ENCODE measurements at places on chromosomes 4 and X. TPM values are rescaled to one million over a fixed set of nuclear protein-coding genes. Genes with fewer than 3 reads are reported as not detected.

DNA sequence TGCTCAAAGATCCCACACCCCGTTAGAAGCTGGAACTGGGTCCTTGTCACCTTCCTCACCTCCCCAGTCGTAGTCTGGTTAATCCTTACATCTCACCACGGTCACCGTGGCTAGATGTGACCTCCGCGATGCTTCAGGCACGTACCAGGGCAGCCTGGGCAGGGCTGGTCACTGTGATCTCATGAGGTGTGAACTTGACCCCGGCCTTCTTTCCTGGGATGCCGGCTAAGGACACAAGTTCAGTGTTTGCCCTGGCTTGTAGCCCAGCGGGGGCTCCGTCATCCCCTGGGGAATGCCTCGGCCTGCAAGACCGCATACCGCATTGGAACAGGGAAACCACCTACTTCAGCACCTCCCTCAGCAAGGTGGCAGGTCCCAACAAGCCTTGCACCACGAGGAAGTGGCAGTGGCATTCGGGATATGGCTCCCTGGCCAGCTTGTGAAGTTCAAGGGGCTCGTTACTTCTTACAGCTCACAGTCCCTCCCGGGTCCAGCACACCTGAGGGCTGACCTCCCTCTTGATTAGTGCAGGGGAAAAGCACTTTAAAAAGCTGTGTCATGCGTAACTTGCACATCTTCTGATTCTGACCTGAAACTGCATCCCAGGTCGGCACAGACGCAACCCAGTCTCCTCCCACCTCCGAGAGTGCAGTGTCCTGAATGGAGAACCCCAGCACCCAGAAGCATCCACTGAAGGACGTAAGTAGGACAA, 25.9 kb downstream of the NOP14 start:
- H3K4me3 ChIP-seq, result peak overlapping the region; percentile 90
- peaks cover 4% of the 10 kb centered on the region for H3K27me3 ChIP-seq
- no peak overlapping the region for H3K27ac ChIP-seq

DNA sequence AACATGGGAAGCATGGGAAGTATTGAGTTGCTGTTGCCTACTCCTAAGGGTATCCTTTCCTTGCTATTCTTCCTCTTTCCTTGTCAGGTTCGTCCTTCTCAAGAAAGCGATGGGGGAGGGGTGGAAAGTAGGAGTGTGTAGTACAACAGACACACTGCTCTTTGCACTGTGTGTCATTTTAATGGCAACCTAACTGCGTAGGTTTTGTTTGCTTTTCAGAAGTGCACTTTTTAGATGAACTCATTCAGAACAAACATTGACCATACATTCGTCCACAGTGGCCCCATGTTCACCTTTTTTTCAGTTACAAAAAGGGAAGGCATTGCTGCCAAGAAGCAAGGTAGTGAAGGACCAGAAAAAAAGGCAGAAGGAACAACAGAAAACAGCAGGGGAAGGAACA, 10.2 kb upstream of the YIPF6 start:
- DNase-seq, result no peak
- H3K4me3 ChIP-seq, result no peak overlapping the region
- peaks cover 12% of the 10 kb centered on the region for H3K27me3 ChIP-seq
- H3K4me1 ChIP-seq, result no peaks in the 10 kb centered on the region
- no peaks in the 10 kb centered on the region for H3K36me3 ChIP-seq

DNA sequence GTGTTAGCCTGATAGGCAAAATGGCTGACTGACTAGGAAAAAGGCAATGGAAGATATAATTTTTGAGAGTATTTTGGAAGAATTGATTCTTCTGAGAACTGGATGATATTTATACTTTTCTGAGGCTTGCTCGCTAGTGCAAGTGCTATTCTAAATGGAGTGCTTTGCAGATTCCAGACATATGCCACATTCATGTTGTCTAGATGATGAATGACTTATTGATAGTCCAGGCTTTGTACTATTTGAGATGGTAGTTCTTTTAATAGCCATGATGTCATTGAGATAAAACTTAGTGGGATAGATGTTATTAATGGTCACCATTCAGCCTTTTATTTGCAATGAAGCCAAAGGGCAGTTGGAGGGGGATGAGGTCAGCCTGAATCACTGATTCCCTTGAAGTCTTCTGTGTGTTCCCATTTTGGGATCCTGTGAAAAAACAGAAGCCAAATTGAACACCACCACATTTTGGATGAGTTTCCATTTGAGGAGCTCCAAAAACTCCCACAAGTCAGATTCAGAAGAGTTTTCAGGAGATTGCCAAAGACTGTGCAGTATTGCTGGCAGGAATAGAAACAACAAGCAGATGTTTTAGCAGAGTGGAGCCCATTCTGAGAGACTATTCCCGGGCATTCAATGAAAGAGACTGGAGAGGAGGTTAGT, 184.1 kb downstream of the IL1RAPL2 start:
- peak overlapping the region; percentile 62 for H3K4me3 ChIP-seq
- H3K27ac ChIP-seq, result peak overlapping the region; percentile 92
- peaks cover 1% of the 10 kb centered on the region for H3K36me3 ChIP-seq
- peaks cover 30% of the 10 kb centered on the region for H3K4me1 ChIP-seq
- DNase-seq, result no peak

- H3K27ac ChIP-seq, result no peak overlapping the region
- H3K4me1 ChIP-seq, result no peaks in the 10 kb centered on the region
- H3K36me3 ChIP-seq, result no peaks in the 10 kb centered on the region
- no peaks in the 10 kb centered on the region for H3K27me3 ChIP-seq
- DNase-seq, result no peak
- no peak overlapping the region for H3K4me3 ChIP-seq
Observed at GRCh38 chrX:69807400-69807799, 191.5 kb downstream of the EDA start.

- no peak overlapping the region for H3K27ac ChIP-seq
- no peaks in the 10 kb centered on the region for H3K27me3 ChIP-seq
- H3K36me3 ChIP-seq, result peaks cover 3% of the 10 kb centered on the region
- no peaks in the 10 kb centered on the region for H3K4me1 ChIP-seq
- no peak overlapping the region for H3K4me3 ChIP-seq
Observed at GRCh38 chrX:102835504-102836146, 101.4 kb upstream of the RAB40AL start.

- no peaks in the 10 kb centered on the region for H3K36me3 ChIP-seq
- H3K27me3 ChIP-seq, result no peaks in the 10 kb centered on the region
- H3K27ac ChIP-seq, result no peak overlapping the region
- peaks cover 6% of the 10 kb centered on the region for H3K4me1 ChIP-seq
Observed at GRCh38 chr4:67765401-67765800, 11.2 kb upstream of the GNRHR start.

- H3K36me3 ChIP-seq, result peaks cover 4% of the 10 kb centered on the region
- H3K4me3 ChIP-seq, result peak overlapping the region; percentile 91
- H3K27ac ChIP-seq, result no peak overlapping the region
- H3K27me3 ChIP-seq, result peaks cover 69% of the 10 kb centered on the region
- DNase-seq, result peak; percentile 24
Observed at GRCh38 chrX:11666164-11666563, 444 bp upstream of the ARHGAP6 start.

GRCh38 chr4:156676116-156676851, 295.3 kb downstream of the PDGFC start:
- no peak for DNase-seq
- H3K27ac ChIP-seq, result no peak overlapping the region
- no peaks in the 10 kb centered on the region for H3K27me3 ChIP-seq

DNA sequence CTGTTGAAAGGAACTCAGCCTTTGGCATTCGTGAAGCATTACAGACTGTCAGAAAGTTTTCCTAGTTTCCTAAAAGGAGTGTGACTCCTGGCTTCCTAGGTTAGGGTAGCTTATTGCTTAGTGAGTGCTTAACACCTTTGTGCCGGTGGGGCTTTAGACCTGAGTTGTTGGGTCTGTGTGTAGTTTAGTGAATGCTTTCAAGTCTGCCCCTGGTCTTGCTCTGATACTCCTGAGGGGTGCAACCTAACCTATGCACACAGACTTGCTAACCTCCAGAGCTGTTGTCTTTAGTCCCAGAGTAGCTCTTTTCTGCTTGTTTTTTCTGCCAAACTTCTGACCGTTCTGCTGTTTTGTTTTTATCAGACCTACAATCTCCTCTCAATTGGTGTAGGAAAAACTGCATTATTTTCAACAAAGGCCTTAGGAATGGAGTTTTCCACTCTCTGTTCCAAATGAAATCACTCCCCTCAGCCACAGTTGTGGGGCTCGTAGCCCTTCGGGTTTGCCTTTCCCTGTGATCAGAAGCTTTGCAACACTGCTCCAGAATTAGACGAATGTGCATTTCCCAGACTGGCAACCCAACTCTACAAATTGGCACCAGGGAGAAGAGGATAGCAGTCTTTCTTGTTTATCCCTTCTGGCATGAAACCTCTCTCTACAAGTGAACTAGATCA, 1399.1 kb upstream of the PCDH7 start:
- H3K4me3 ChIP-seq, result no peak overlapping the region
- H3K27me3 ChIP-seq, result no peaks in the 10 kb centered on the region
- DNase-seq, result no peak
- no peaks in the 10 kb centered on the region for H3K36me3 ChIP-seq
- H3K4me1 ChIP-seq, result no peaks in the 10 kb centered on the region

DNA sequence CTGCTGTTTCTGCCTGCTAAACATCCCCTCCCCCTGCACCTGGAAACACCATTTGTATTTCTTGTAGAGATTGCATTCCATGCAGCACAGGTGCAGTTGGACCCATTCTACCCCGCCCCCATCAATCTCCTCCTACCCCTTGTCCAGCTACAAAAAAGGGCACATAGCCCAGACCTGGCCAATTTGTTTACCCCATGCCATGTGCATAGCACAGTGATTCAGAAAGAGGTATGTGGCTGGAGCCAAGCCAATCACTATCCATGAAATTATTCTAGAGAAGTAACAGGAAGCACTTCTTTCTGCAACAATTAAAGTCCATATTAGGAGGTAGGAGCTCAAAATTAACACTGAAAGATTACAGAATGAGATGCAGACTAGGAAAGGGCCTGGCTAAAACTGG, 20.2 kb upstream of the TMEM184C start:
- H3K4me3 ChIP-seq, result no peak overlapping the region
- DNase-seq, result no peak
- no peak overlapping the region for H3K27ac ChIP-seq
- no peaks in the 10 kb centered on the region for H3K27me3 ChIP-seq
- H3K4me1 ChIP-seq, result no peaks in the 10 kb centered on the region
- no peaks in the 10 kb centered on the region for H3K36me3 ChIP-seq

GRCh38 chr4:151202851-151203455, 74.0 kb upstream of the PRSS48 start:
- H3K4me1 ChIP-seq, result peaks cover 58% of the 10 kb centered on the region
- no peak for DNase-seq
- no peak overlapping the region for H3K4me3 ChIP-seq
- H3K27ac ChIP-seq, result no peak overlapping the region
- no peaks in the 10 kb centered on the region for H3K36me3 ChIP-seq

GRCh38 chr4:34289489-34289888, 1954.8 kb downstream of the ARAP2 start:
- no peaks in the 10 kb centered on the region for H3K4me1 ChIP-seq
- H3K36me3 ChIP-seq, result no peaks in the 10 kb centered on the region
- H3K4me3 ChIP-seq, result no peak overlapping the region
- DNase-seq, result no peak

- H3K36me3 ChIP-seq, result no peaks in the 10 kb centered on the region
- no peak overlapping the region for H3K4me3 ChIP-seq
- H3K27me3 ChIP-seq, result no peaks in the 10 kb centered on the region
Observed at GRCh38 chr4:112109360-112110058, 35.7 kb upstream of the FAM241A start.

- no peak for DNase-seq
- no peak overlapping the region for H3K4me3 ChIP-seq
- H3K27me3 ChIP-seq, result no peaks in the 10 kb centered on the region
Observed at GRCh38 chr4:40180356-40180755, 16.5 kb upstream of the RHOH start.

DNA sequence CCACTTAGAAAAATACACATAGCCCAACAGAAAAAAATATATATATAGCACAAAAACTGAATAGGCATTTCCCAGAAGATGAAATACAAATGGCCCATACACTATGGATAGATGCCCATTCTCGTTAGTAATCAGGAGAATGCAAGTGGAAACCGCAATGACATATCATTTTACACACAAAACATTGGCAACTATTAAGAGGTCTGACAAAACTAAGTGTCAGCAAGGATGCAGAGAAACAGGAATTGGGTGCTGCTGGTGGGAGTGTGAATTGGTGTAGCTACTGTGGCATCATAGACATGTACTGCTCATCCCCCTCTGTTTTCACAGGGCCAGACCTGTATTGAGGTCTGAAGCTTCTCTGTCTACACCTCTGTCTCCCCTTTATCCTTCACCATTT, 320.0 kb downstream of the IDS start:
- H3K27ac ChIP-seq, result no peak overlapping the region
- no peak overlapping the region for H3K4me3 ChIP-seq
- no peaks in the 10 kb centered on the region for H3K27me3 ChIP-seq

DNA sequence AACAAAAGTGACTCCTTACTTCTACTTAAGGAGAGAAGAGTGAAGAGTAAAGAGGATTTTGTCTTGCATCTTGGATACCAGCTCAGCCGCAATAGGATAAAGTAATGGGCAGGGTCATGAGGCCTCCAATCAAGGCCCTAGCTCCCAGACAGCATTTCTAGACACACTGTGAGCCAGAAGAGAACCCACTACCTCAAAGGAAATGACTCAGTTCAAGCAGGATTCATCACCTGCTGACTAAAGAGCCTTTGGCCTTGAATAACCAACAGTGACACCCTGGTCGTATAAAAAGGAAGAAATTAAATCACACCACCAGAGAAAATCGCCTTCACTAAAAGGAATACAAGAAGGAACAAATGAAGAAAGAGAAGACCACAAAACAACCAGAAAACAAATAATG, 416.1 kb downstream of the PCDH18 start:
- H3K27me3 ChIP-seq, result no peaks in the 10 kb centered on the region
- DNase-seq, result no peak
- no peak overlapping the region for H3K27ac ChIP-seq
- H3K4me1 ChIP-seq, result no peaks in the 10 kb centered on the region
- no peaks in the 10 kb centered on the region for H3K36me3 ChIP-seq

- DNase-seq, result no peak
- H3K27me3 ChIP-seq, result no peaks in the 10 kb centered on the region
- no peak overlapping the region for H3K4me3 ChIP-seq
- no peak overlapping the region for H3K27ac ChIP-seq
- H3K4me1 ChIP-seq, result no peaks in the 10 kb centered on the region
- H3K36me3 ChIP-seq, result no peaks in the 10 kb centered on the region
Observed at GRCh38 chrX:30219372-30219771, 4.0 kb downstream of the MAGEB2 start.

The SLC10A3 gene
- total RNA-seq, result 7.8 TPM

The ETDA gene
- not detected for total RNA-seq

The FGB gene
- total RNA-seq, result not detected

The ZNF141 gene
- total RNA-seq, result 36.3 TPM

The AADAT gene
- 30.7 TPM for total RNA-seq

The ARMCX1 gene
- total RNA-seq, result 30.6 TPM

The MAGEA1 gene
- not detected for total RNA-seq

The TMPRSS11B gene
- total RNA-seq, result not detected

The SYTL4 gene
- 4.5 TPM for total RNA-seq

The TMSB15C gene
- total RNA-seq, result 18.7 TPM

The SPATA4 gene
- not detected for total RNA-seq

The SEPTIN6 gene
- 44.2 TPM for total RNA-seq

The SERTM2 gene
- 0.11 TPM for total RNA-seq

The PPBP gene
- total RNA-seq, result not detected

The HSFX1 gene
- 1.4 TPM for total RNA-seq

The NSG1 gene
- total RNA-seq, result 23.7 TPM

The LRAT gene
- total RNA-seq, result 0.20 TPM

The SULT1B1 gene
- total RNA-seq, result not detected
